ENCODE measurements at places on chromosomes 13 and 19.

- DNase-seq = no peak
Observed at GRCh38 chr19:46901701-46902401, 41.1 kb downstream of the ARHGAP35 start.

DNA sequence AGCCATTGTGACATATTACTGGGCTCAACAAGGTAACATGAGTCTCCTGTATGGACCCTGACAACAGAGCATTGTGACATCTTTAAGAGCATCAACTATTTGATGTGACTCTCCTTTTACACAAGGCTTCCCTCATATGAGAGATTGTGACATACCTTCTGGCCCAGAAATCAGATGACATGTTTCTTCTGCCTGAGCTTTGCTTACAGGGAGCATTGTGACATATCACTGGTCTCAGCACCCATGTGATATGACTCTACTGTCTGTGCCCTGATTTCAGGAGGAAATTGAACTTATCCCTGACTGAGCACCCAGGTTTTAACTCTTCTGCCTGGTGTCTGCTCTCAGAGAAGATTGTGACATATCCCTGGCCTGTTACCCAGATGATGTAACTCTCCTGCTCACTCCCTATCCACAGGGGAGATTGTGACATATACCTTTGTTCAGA, 15.9 kb upstream of the ZNF681 start:
- DNase-seq = no peak

GRCh38 chr13:98918771-98919170, 59.1 kb downstream of the DOCK9 start:
- no peak for DNase-seq

DNA sequence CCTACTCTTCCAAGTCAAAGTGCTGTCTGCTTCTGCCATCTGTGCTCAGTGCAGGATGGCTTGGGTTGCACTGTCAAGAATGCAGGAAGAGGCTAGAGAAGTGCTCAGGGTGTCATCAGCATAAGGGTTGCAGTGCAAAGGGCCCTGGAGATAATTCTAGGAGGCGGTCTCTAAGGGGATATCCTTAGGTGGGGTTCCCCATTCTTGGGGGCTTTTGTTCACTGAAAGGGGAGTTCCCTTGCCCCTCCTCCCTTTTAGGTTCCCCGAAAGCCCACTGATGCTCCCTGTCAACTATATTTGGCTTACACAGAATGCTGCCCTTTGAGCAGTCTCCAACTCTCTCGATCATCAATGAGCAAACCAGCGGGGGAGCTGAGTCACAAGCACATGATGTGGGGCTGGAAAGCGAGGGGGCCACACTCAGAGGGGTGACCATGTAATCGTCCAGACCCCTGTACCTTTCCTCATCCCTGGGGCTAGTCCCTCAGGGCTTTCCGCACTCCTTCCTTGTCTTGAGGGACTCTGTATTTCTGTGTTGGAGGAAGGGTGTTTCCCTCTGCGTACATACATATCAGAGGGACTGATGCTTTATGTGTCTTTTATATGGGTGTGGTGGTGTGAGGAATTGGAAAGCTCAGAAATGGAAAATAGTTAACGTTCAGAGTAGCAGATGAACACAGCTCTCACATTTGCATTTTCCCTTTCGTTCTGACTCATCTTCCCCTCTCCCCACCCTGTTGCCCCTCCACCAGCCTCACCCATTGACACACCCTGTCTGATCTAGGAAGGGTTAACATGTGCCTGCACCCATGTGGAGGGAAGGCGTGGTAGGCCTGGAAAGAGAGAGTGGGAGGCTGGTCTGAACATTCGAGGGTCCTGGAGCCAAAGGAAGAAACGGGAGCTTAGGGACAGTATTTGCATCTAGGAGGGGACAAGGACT, 6.7 kb downstream of the ZBTB32 start:
- no peak for DNase-seq

GRCh38 chr19:9854282-9854846, 19.2 kb downstream of the PIN1 start:
- DNase-seq = no peak

DNA sequence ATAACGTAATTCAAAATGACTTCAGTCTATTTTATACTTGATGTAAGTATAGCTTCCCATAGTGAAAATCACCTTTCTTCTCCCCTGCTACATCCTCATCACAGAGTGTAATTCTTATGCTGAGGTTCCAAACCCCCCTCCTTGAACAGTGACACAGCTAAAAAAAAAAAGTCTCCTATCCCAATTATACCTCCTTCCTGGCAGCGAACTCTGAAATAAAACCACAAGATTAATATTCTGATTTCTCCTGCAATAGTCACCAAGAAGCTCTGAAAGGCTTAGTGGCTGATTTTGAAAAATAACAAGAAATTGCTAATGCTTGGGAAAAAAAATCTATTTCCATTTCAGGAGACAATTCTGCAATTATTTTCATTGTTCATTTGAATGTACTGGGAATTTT, 36.3 kb downstream of the EFNB2 start:
- DNase-seq = no peak

- no peak for DNase-seq
Observed at GRCh38 chr13:94878602-94879165, 166.3 kb upstream of the SOX21 start.

- DNase-seq = no peak
Observed at GRCh38 chr19:49849433-49850220, 1.3 kb upstream of the PTOV1 start.

DNA sequence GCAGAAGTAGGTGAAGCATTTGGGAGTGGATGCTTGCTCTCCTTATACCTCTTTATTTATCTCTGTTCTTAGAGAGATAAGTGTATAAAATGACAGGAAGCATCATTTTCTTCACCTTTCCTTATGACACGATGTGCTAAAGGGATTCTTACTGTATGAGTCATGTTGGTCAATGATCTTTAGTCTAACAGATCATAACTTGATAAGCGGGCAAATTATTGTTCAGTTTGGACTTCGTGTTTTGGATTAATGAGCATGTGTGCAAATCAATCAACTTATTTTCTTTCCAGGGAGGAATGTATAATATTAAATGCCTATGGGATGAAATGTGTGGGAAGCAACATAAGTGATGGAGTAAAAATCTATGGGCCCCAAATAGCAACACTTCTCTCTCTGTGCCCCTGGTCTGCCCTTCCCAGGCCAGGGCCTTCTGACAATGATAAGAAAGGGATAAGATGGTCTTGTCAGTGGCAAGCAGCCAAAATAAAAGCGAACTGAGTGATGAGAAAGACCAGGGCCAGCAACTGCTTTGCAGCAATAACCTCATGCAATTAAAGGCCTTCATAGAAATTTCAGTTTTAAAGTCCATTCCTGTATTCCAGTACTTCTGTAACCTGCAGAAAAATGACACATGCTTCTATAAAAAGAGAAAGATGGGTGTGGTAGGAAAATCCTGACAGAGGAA, 61.4 kb downstream of the SLC10A2 start:
- no peak for DNase-seq

DNA sequence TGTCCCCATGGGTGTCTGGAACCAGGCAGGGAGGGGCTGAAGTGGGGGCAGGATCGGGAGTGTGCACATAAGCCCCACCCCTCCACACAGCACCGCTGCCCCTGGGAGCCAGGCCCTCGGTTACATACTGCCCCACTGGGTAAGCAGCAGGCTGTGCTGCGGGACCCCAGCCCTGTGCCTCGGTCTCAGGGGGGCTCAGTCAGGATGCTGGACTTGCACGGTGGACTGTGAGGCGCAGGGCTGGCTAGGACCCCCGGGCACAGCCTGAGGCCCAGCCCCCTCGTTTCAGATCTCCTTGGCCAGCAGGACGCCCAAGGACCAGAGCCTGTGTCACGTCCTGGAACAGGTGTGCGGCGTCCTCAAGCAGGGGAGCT, 16.3 kb downstream of the MPND start:
- no peak for DNase-seq

GRCh38 chr13:23922005-23922932, 25.0 kb upstream of the C1QTNF9B start:
- DNase-seq = no peak

DNA sequence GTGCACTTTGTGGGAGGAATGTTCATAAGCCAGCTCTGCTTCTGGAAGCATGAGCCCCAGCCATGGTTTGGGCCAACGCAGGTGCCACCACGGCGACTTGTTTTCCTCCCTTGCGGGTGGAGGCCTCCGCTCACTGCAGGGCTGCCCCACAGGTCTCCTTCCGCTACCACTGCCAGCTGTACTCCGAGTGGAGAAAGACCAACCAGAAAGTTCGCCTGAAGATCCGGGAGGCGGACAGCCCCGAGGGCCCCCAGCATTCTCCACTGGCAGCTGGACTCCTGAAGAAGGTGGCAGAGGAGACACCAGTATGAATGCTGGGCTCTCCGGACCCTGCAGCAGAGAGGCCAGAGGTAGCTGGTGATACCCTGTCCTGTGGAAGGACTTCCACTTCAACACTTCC, 6.5 kb upstream of the HNRNPM start:
- DNase-seq = no peak

GRCh38 chr13:59409634-59410200, 754.0 kb downstream of the DIAPH3 start:
- no peak for DNase-seq

GRCh38 chr19:4343370-4344307, at the start of gene MPND:
MPND (plus strand) TSS chr19:4343562; CDS start chr19:4343594, 32 bp downstream.
- DNase-seq = peak; percentile 88

DNA sequence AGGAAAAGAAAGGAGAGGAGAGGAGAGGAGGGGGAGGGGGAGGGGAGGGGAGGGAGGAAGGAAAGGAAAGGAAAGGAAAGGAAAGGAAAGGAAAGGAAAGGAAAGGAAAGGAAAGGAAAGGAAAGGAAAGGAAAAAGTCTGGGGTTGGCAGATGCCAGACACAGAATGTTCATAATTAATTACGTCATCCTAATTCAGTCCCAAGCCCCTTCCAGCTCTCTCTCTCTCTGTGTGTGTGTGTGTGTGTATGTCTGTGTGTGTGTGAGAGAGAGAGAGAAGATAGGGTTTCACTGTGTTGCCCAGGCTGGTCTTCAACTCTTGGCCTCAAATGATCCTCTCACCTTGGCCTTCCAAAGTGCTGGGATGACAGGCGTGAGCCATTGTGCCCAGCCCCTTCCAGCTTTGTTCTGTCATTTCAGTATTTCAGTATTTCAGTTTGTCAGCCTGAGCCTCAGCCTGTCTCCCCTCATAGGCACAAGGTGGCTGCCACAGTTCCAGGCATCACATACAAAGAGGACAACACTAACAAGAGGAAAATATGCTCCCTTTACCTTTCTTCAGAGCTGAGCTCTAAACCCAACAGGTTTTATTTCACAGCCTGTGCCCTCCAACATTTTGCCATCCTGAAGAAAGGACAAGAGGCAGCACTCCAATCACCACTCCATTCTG, 14.6 kb downstream of the IFNL3 start:
- DNase-seq = no peak

DNA sequence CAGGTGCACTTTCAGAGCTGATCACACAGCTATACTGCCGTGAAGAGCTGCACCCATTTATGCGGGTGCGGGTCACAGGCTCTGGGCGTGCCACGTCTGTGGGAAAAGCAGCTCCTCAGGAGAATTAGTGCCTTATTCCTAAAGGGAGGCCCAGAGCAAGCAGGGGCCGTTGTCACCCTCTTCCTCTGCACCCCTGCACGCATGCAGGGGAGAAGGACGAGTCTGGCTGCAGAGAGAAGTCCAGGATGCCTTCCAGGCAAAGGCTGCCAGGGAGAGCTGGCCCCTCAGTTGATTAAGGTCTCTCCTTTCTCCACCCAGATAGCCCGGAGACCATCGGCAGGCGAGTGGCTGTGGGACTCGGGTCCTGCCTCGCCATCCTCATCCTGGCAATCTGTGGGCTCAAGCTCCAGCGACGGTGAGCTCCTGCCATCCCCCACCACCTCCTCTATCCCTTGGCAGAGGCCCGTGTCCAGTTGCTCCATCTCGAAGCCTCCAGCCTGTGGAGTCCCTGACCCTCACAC, 3.1 kb upstream of the FFAR1 start:
- DNase-seq = no peak

DNA sequence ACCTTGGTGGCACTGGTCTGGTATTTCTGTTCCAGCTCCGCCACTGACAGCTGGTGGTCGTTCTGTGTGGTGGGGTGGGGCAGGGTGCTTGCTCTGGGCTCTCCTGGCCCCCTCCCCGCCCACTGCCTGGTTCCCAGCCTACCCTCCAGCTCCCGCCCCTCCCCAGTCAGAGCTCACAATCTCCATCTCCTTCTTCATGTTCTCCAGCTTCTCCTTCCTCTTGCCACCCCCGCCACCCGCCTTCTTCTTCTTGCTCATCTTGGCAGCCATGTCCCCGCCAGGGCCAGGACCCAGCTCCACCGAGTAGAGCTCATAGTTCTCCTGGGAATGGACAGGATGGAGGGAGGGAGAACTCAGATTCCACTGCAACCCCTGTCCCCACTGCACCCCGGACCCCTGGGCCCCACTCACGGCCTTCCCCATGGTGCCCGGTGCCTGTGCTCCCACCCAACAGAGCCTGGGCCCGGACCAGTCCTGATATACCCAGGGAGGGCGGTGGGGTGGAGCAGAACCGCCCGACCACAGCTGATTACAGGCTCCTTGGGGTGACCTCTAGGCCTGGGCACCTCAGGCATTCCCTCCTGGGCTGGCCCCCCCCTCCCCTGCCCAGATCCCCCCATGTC, at the start of gene ATP4A:
ATP4A (minus strand) TSS at position 452 of the 623 bp plus-strand sequence; CDS start at position 423, 29 bp downstream.
- DNase-seq = no peak

DNA sequence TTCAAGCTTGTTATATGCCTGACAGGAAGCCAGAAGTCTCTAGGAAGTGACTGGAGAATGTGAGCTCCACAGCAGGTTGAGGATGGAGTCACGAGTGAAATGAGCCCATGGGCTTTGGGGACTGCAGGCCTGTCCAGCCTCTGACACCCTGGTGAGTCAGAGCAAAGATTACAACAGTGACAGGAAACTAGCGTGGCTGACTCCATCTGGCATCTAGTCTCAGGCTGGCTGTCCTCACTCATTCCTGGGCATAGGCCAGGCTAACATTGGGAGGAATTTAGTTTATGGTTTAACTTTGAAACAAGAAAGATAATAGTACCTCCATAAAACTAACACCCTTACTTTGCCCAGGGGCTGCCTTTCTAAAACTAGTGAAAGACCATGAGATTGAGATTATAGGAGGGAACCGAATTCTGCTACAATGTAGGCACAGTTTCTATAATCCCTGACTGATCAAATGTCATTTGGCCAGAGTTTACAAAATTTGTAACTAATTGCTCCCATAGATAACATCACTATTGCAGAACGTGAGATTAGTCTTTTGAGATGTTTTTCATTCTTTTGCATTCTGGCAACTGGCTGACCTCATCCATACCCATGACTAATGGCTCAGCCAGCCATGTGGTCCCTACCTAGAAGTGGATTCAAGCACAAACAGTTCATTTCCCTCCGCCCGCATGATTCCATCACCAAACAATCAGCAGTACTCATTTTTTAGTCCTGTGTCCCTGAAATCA, 28.4 kb downstream of the PSG1 start:
- no peak for DNase-seq

DNA sequence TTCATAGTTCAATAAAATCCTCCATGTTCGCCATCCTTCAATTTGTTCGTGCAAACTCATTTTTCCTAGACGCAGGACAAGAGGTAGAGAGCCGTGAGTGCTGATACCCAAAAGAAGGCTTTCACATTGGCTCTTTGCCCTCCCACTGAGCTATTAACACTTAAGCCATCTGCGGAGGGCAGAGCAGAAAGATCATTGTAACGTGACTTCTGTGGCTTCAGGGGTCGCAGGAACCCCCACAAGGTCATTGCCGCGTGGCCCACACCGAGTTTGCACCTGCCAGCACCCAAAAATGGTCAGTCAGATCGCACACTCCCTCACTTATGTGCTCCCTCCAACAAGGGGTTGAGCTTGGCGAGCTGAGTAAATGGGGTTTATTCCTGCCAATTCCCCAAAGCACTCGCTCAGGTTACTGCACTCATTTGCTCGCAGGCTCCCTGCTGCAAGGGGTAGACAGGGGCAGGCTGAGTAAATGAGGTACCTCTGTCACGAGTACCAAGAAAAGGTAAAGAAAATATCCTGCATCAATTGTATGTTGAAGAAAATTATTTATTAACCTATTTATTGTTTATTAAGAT, 144.1 kb downstream of the PRR20E start:
- DNase-seq = no peak
